ENCODE measurements at places on chromosomes 5 and 9.

DNA sequence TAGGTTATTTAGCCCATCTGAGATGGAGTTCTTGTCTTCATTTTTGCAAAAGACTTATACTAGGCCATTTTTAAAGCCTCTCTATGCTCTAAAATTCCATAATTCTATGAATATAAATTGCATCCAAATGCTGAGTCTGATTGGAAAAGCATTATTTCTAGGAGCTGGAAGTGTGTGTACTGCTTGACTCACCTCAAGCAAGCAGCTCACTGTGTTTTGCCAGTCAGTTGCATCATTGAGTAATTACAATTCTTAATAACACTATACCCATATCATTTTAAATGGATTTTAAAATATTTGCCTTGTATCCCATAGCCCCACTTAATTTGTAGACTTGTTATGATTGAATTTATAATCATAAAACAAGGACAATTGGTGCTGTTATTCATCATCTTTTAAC is 161.0 kb downstream of the PAM start:
- peak; percentile 6 for DNase-seq

DNA sequence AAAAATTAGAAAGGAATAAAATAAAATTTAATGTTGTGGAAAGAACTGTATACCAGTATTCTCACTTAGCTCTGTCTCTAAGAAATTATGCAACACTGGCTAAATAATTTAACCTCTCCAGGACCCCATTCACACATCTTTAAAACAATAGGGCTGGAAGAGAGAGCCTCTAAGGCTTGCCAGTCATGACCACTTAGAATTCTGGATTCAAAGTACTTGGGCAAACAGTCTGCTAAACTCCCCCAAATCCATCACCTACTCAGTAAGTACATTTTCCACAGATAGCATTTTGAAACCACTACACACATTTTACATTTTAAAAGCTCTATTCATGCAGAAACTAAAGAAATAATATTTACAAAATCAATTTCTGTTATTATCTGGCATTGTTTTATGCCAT is 291.7 kb downstream of the TMEM167A start:
- DNase-seq = no peak

GRCh38 chr9:10571699-10572098 is 41.1 kb downstream of the PTPRD start:
- DNase-seq = no peak

DNA sequence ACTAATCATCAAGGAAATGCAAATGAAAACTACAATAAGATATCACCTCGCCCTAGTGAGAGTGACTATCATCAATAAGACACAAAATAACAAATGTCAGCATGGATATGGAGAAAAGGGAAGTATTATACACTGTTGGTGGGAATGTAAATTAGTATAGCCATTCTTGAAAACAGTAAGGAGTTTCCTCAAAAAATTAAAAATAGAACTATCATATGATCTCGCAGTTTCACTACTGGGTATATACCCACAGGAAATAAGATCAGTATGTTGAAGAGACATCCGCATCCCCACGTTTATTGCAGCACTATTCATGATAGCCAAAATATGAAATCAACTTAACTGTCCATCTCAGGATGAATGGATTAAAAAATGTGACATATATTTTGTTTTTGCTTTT is 31.6 kb upstream of the STK32A start:
- DNase-seq = no peak

Measured in fibroblast of skin of back (primary cell).